ENCODE measurements at places on chromosomes 3 and 15.

DNA sequence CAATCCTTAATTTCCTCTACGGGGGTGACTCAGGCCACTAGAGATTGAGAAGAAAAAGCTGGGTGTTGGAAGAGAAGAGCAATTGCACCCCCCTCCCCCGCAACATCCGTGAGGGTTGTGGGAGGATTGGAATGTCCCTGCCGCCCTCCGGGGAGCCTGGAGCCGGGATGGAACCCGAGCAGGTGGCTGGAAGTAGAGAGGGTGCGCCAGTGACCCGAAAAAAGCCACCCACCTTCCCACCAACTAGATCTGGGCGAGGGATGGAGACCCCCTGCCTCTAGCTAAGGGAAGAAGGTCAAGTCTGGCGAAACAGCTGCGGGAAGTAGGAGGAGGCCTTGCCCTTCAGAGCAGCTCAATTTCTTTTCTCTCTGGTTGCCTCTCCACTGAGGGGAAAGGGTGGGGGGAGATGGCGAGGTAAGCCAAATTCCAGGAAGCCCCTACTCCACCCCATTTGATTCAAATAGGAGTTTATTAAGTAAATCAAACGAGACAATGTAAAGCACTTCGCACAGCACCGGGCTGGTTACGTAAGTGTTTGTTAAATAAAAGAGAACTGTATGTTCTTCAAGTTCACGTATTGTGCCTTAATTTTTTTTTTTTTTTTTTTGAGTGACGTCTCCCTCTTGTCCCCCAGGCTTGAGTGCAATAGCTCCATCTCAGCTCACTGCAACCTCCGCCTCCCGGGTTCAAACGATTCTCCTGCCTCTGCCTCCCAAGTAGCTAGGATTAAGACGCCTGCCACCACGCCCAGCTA, 1.1 kb upstream of the WWTR1 start:
- no peak for DNase-seq

- no peak for DNase-seq
Measured at GRCh38 chr15:95830281-95830680, 500.2 kb upstream of the NR2F2 start.

DNA sequence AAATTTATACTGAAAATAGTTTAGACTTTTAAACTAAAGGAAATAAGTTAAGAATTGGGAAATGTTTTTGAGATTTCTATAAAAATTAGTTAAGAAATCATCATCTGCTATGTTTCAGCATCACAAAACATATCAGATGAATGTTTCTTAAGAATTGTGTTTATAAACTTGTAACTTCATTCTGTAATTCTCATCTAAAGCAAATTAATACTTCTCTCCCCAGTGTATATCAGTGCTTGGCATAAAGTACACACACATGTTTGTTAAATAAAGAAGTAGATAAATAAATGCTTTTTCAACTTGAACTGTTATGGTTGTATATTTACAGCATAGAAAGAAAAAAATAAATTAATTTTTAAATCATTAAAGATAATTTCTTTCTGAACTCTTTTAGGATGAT, 245.9 kb upstream of the SLITRK3 start:
- DNase-seq, result no peak

DNA sequence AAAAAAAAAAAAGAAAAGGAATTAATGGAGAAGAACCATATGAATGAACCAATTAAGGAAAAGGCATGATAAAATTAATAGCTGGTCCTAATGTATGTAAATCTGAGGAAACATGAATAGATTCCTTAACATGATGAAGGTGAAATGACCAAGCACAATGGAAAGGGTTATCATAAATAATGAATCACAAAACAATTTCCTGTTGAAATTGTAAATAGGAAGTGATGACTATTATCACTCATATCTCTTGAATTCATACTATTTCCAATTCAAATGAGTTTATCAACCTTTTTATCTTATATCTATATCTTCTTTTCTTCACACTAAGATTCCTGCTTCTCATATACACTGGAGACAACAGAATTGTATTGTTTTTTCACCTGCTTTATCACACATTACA, 32.0 kb downstream of the AADACL2 start:
- DNase-seq, result no peak

GRCh38 chr15:92519709-92520108, 126.0 kb downstream of the ST8SIA2 start:
- no peak for DNase-seq

DNA sequence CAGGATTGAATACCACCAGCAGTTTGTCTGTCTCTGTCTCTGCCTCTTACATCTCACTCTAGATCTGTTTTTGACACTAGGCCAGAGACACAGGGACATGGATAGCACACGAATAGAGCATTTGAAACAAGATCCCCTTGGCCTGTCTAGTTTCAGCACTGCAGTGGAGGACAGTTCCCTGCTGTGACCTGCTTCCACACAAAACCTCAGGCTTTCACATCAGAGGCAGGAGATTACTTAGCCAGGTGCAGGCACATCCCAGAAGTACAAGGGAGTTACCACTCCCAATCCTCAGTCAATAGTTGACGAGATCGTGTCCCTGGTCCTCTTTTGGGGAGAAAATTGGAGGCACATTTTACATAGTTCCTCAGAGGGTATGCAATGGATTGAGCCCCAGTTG, 34.0 kb upstream of the CCK start:
- DNase-seq, result peak; percentile 81

DNA sequence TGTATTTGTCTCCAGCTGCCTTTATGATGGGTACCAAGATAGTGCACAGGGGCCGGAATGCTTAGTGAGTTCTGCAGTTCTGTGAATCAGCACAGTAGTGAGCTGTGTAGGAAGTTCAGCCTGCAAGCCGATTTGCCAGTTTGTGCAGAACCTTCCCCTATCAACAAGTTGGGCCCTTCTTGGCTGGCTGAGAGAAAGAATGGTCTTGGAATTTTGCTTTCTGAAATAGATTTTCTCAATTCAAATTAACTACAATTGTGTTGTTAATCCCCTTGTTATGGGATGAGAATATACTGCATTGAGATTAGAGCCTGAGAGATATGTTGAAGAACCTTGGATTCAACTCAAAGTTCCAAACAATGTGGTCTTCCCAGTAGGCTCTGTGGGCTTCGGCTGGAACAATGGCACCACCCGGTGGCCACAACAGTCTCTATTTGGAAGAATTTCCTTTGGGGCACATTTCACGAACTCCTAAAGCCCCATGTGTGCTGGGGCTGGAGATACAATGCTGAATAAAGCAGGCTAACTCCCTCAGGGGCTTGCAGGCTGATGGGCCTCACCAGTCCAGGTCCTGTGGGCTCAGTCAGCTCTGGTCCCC, 59.1 kb downstream of the TRIM42 start:
- DNase-seq, result peak; percentile 52

GRCh38 chr3:102415553-102415952, 19.3 kb upstream of the ZPLD1 start:
- no peak for DNase-seq

GRCh38 chr3:185764163-185764979, 60.5 kb downstream of the IGF2BP2 start:
- DNase-seq, result peak; percentile 48

GRCh38 chr15:49926740-49927139, 192.3 kb downstream of the ATP8B4 start:
- DNase-seq, result no peak

GRCh38 chr15:38536201-38536676, 28.4 kb downstream of the RASGRP1 start:
- DNase-seq, result no peak

GRCh38 chr3:135740211-135740610, 225.3 kb upstream of the PPP2R3A start:
- no peak for DNase-seq

GRCh38 chr15:78983146-78983918, 38.5 kb upstream of the CTSH start:
- DNase-seq, result no peak

- DNase-seq, result no peak
Measured at GRCh38 chr3:71011565-71012287, 571.8 kb downstream of the FOXP1 start.
